NCI-H1105 (cell line): ENCODE measurements at places on chromosomes 7 and 10.

GRCh38 chr10:71972746-71973695, 8.8 kb downstream of the CHST3 start:
- DNase-seq, result no peak

DNA sequence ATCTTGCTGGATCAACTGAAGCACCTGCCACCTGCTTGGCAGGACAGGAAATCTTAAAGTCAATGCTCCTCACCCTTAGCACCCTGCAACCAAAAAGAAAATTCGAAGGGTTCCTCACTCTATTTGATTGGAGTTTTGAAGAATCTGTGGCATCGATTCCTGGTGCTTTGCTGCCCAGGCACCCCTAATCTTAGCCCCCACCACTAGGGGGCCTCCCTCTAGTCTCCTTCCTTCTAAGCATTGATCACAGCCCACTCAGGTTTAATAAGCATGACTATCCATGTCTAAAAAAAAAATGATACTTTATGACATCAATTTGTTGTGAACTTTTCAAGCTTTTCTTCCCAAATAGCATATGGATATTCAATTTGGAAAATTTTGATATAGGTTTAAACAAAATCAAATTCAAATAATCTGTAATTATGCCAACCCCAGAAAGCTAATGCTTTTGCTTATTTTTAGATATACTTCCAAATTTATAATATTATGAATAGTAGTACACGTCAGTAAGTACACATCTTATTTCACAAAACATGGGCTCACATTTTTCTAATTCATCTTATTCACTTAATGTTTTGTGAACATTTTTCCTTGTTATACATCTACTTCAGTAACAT, 45.3 kb downstream of the NRG3 start:
- no peak for DNase-seq

GRCh38 chr10:34641913-34642558, 173.1 kb downstream of the PARD3 start:
- DNase-seq, result no peak

GRCh38 chr10:27620430-27621397, 116.6 kb downstream of the RAB18 start:
- no peak for DNase-seq

- DNase-seq, result peak; percentile 62
Observed at GRCh38 chr7:93117852-93118530, at the start of gene SAMD9. Gene SAMD9 (minus strand): TSS chr7:93117979. CDS start chr7:93106097, 11,882 bp downstream.

- DNase-seq, result no peak
Observed at GRCh38 chr7:97012365-97013133, 7.2 kb downstream of the DLX6 start.

GRCh38 chr10:9437131-9437530, 1382.6 kb downstream of the GATA3 start:
- no peak for DNase-seq

GRCh38 chr7:106773228-106773627, 91.9 kb upstream of the PIK3CG start:
- no peak for DNase-seq
